Activated gamma-delta T cell treated with anti-CD3 and anti-CD28 coated beads, Interleukin-2, amount 50 U/mL, for 16 hours (primary cell): ENCODE measurements at places on chromosomes 5 and 9.

GRCh38 chr5:87579678-87580077, 166.9 kb upstream of the CCNH start:
- DNase-seq, result no peak

- no peak for DNase-seq
Measured at GRCh38 chr5:66329078-66329477, 185.0 kb downstream of the SREK1 start.

DNA sequence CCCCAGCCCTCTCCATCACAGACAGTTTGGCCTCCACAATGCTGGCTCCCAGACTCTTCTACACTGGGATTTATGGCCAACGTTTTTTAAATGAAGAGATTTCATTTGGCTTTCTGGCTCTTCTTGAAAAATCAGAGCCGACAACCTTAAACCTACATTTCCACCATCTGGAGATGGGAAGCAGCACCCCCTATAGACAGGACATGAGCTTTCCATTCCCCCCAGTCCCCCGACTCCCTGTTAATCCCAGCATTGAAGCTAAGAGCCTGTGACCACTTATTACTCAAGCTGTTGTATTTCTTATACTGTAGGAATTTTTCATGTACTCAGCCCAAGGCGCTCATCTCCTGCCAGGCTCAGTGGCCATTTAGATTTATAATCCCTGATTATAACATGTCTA, 34.0 kb upstream of the AFAP1L1 start:
- DNase-seq, result no peak

GRCh38 chr9:21171351-21171750, 4.9 kb upstream of the IFNA21 start:
- no peak for DNase-seq

- no peak for DNase-seq
Measured at GRCh38 chr9:121316378-121316777, 48.4 kb downstream of the GSN start.

DNA sequence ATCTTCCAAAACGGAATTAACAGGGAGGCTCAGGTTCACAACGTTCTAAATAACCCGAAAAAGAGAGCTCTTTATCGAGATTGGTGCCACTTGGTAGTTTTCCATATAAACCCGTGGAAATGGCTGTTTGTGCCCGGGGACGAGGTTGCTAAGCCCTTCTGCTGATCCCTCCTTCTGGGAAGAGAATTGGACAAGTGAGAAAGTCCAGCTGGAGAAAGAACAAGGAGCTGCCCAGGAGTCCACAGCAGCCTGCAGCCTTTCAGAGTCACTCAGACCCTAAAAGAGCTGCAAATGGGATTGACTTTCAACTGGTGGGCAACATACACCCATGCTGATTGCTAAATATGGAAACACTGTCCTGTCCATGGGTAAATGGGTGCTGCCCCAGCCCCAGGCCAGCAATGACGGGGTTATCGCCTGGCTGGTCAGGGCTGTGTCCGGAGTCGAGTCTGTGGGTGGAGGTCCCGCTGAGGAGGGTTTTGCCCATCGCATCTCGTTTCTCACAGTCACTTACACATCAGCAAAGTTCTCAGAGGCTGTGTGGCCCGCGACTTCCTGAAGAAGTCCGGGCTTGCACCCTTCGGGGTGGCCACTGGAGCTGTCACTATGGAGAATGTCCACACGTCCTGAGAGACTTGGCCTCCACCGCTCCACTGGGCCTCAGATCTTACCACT, 40.7 kb upstream of the HSD17B3 start:
- no peak for DNase-seq

DNA sequence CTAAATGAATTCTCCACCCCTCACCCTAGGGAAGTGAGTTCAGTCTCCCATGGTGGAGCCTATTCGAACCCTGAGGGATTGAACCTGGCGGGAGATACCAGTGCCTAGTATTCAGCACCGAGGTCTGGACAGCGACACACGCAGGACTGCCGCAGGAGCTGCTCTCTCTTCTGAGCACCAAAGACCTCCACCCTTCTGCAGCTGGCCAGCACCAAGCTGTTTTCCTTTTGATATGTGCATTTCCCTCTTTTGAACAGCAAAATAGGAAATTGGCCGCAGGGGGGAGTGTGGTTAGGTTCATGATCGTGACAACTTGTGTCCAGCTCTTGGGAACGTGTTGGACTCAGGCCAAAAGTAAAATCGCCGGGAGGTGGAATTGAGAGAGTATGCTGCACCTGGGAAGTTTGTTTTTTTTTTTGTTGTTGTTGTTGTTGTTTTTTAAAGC, 1.2 kb upstream of the PCSK1 start:
- no peak for DNase-seq
